ENCODE measurements at places on chromosomes 3 and 15.

DNA sequence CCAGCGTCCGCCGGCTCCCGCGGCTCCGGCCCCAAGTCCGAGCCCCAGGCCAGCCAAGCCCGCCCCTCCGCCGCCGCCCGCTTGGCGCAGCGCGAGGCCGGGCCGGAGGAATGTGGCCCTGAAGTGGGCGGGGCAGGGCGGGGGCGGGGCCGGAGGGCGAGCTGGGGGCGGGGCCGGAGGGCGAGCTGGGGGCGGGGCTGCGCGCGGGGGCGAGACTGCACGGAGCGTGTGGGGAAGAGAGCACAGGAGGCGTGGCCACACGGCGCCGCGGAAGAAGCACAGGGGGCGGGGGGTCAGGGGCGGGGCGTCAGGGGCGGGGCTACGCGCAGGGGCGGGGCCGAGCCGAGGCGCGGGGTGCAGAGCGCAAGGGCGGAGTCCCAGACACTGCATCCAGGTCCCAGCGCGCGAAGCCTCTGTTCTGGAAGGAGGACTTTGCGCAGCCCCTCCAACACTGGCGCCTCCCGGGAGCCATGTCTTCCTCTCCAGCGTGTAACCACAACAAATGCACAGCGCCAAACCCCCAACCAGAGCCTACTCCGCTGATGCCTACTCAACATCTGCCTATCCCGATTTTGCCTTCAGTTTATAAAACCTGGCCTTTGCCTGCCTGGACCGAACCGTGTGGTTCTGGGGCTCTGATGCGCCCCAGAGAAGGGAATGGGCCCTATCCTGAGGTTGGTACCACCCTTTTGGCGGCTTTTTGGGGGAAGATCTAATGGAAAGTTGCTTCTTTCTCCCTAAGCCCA is 105.5 kb downstream of the IQSEC1 start:
- DNase-seq: peak; percentile 76

GRCh38 chr15:73723191-73723590 is 30.0 kb downstream of the INSYN1 start:
- DNase-seq: no peak

GRCh38 chr3:58622892-58623291 is 43.7 kb downstream of the FAM3D start:
- no peak for DNase-seq

- no peak for DNase-seq
Measured at GRCh38 chr15:83166830-83167229, 40.8 kb downstream of the HDGFL3 start.

DNA sequence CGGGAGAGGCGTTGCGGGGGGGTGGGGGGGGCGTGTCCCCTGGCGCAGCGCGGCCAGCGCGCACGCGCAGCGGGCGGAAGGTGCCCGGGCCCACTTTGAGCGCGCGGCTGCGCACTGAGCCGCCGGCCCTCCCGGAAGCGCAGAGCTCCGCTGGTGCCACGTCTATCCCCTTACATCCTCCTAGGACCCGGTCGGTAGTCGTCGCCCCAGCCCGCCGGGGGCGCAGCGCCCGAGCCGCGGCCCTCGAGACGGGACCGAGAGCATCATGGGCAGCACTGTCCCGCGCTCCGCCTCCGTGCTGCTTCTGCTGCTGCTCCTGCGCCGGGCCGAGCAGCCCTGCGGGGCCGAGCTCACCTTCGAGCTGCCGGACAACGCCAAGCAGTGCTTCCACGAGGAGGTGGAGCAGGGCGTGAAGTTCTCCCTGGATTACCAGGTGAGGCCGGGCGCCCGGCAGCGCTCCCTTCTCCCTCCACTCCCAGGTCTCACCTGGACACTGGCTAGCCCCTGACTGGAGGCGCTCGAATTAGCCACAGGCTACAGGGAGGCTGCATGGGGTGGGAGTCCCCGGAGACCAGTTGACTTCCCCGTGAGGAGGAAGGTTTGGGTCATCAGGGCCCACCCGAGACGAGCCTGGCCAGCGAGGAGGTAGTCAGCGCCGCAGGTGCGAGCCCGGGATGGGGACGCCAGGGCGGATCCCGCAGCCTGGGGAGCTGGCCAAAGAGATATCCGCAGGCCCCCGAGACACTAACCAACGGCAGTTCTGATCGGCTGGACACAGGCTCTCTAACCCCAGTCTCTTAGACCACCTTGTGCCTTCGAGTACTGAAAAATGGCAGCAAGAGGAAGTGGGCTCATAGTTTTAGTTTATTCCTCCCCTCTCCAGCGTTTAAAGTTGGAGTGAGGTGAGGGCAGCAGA is at the start of gene TMED3:
Gene TMED3 (plus strand): TSS at position 128 of the 916 bp plus-strand sequence. CDS start 138 bp downstream, at position 266.
- peak; percentile 90 for DNase-seq

- peak; percentile 8 for DNase-seq
Measured at GRCh38 chr15:95446854-95447253, 883.6 kb upstream of the NR2F2 start.

- no peak for DNase-seq
Measured at GRCh38 chr3:64255741-64256340, 30.6 kb upstream of the PRICKLE2 start.

DNA sequence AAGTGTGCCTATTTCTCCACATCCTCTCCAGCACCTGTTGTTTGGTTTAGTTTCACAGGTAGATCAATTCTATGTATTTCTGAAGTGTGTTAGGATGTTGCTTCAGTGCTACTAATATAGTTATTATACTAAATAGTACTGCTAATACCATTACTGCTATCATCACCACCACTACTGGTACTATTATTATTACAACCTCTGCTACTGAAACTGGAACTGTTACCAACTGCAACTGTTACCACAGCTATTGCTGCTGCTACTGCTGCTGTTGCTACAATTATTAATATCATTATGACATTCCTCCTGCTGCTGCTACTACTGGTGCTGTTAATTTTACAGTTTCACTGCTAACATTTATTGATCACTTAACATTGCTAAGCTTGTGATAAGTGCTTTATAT is 8.3 kb upstream of the LMOD3 start:
- no peak for DNase-seq
